ENCODE measurements at places on chromosomes 13 and 19.

GRCh38 chr13:60433505-60433904, 36.5 kb downstream of the TDRD3 start:
- no peak for DNase-seq

DNA sequence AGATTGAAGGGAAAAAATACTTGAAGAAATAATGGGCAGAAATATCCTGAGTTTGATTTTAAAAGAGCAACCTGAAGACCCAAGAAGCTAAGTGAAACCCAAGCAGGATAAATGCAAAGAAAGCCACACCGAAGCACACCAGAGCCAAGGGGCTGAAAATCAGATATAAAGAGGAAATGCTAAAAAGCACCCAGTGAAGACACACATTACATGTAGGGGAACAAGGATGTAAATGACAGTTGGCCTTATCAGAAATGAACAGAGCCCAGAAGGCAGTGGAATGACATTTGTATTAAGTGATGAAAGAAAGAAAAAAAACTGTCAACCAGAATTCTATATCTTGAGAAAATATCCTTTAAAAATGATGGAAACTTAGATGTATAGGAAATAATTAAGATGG, 139.1 kb downstream of the SLC7A1 start:
- DNase-seq, result no peak

- DNase-seq, result no peak
Observed at GRCh38 chr13:32647926-32648325, 61.7 kb downstream of the PDS5B start.

DNA sequence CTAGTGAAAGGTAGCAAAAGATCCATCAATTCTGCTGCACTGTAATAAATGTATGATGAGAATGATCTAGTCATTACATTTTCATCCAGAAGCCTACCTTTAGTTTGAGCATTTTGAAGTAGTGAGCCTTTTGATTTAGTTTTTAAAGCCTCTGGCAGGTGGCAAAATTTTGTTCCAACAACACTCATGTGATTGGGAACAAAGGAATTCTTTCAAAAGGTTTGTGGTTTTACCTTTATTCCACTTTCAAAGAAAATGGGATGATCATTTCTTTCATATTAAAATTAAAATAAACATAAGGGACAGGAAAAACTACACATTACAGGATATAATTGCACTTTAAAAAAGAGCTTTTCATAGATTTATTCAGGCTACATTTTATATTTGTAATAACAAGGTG, 260.2 kb downstream of the DACH1 start:
- no peak for DNase-seq

DNA sequence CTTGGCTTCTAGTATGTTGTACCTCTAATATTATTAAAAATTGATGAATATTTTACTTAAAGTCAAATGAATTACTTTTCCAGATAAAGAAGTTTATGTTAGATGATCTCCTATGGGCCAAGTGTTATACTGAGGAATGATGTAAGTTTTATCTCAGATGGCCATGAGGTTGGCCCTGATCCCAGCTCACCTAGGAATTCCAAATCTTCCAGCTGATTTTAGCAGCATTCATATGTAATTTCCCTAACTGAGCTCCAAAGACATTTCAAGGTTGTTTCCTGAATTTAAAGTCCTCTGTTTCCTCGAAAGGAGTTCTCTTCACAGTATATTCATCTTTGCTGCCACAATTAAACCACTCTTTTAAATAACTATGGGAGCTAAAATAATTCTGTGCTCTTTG, 1670.4 kb upstream of the SPRY2 start:
- DNase-seq, result no peak

GRCh38 chr19:862581-863314, 3.3 kb downstream of the CFD start:
- DNase-seq, result peak; percentile 65

- no peak for DNase-seq
Observed at GRCh38 chr19:48613852-48614435, 932 bp downstream of the FAM83E start.

DNA sequence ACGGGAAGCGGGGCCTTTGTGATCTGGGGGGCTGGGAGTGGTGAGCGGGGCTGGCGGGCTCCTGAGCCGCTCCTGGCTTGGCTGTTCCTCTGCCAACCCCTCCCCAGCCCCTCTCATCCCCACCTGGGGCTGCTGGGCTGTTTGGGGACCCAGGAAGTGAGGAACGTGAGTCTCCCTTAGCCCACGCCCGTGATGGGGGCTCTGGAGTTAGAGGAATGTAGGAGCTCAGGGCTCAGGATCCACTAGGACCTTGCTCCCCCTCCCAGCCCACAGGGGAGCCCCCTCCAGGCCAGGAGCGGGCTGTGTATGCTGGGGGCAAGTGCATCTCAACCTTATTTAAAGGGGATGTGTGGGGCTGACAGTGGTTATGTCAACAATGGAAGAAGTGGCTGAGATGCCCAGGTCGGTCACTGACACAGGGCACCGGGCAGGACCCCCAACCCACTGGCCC, 134.1 kb downstream of the URI1 start:
- no peak for DNase-seq

DNA sequence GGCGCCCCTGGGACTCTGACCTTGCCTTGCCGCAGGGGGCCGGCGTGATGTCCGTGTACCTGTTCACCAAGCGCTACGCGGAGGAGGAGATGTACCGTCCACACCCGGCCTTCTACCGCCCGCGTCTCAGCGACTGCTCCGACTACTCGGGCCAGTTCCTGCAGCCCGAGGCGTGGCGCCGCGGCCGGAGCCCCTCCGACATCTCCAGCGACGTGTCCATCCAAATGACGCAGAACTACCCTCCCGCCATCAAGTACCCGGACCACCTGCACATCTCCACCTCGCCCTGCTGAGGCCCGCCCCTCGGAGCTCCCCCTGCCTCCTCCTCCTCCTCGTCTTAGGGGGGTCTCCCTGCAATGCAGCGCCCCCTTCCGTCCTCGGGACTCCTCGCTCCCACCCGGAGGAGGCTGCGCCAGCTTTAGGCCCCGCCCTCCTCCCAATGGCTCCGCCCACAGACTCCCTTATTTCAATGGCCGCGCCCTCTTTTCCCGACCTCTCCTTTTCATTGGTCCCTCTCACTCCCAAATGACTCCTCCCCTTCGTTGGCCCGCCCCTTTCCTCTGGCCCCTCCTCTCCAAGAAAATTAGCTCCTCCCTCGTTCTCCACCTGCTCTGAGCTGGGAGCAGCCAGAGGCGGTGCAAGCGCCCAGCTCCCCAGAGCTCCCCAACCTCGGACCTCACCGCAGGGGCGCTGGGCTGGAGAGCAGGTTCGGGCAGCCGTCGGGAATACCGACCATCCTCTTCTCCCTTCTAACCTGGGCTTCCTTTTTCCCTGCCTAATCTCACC, 20.5 kb upstream of the CACNG8 start:
- DNase-seq, result no peak

DNA sequence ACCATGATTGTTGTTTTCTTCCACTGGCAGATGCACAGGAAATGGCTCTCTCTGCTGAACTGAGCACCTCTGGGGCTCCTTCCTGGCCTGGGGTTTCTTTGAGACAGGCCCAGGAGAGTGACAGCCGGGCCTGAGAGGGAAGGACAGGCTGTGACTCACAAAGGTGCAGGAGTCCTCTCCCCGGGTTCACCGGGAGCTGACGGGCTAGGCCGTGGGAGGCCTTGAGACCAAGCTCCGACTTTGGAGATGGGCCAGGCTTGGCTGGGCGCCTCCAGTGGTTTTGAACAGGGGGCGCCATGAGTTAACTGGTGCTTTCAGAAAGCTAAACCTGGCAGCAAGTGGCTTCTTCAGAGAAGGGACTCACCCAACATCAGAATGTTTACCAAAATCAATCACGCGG, 143.4 kb downstream of the URI1 start:
- DNase-seq, result no peak

GRCh38 chr13:113665597-113666328, 1.3 kb upstream of the GRK1 start:
- DNase-seq, result no peak

GRCh38 chr13:74930402-74931165, 551.4 kb downstream of the TBC1D4 start:
- no peak for DNase-seq

GRCh38 chr19:17236811-17237543, 8.7 kb downstream of the NR2F6 start:
- DNase-seq, result no peak

GRCh38 chr13:77391475-77391874, 64.6 kb upstream of the MYCBP2 start:
- DNase-seq, result no peak

DNA sequence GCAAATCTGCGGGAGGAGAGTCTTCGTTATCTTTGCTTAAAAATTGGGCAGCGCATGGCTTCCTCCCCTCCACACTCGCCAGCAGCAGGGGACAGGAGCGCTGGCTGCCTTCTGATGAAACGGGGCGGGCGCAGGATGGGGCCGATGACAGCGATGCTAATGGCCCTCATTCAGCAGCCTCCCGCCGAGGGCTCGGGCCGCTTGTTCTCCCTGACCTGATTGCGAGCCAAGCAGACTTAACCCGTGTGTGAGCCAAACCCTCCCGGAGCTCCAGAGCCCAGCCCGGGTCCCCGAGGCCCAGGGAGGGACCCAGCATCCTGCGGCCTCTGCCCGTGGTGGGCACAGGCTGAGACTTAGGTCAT, 90.3 kb downstream of the KDM4B start:
- DNase-seq, result no peak

DNA sequence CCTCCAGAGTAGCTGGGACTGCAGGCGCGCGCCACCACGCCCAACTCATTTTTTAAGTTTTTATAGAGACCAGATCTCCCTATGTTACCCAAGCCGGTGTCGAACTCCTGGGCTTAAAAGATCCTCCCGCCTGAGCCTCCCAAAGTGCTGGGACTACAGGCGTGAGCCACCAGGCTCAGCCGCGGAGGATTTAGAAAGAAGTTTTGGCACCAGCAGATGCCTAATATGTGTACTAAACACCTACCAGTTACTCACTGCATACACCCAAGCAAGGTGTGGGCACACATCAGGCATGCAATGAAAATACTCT, 464 bp upstream of the ZFP14 start:
- no peak for DNase-seq

- no peak for DNase-seq
Observed at GRCh38 chr13:104650431-104650830, 1584.2 kb upstream of the SLC10A2 start.

DNA sequence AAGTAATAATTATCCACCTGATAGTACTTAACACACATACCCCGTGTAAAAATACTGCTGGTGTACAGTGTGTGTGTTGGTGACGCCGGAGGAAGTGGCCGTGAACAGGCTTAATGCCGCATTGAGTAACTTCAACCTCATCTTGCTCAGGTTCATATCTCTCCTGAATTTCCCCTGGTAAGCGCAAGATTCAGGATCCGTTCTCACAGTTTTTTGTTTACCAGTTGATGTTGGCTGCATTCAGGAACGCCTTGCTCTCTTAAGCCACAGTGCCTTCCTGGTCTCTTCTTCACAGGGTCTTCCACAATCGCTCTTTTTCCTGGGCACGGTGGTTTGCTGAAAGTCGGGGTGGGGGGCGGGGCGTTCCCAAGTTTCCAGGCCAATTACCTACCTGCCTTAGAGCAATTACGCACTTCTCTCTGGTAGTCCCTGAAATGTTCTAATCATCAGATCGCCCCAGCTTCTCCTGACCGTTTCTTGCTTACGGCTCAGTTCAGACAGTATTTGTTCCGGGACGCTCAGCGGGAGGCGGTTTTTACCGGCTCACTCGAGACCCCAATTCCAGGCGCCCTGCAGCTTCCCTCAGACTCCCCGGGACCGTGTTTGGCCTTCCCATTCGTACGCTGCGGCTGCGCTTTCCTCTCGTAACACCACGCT, 706 bp upstream of the DNAJC3 start:
- DNase-seq, result no peak

- DNase-seq, result no peak
Observed at GRCh38 chr13:23621316-23621645, 51.1 kb downstream of the TNFRSF19 start.
